Activated T-cell treated with anti-CD3 and anti-CD28 coated beads, Interleukin-2, amount 50 U/mL, for 4 hours (primary cell): ENCODE measurements at places on chromosomes 1 and 21. TPM values are rescaled to one million over a fixed set of nuclear protein-coding genes. Genes with fewer than 3 reads are reported as not detected.

DNA sequence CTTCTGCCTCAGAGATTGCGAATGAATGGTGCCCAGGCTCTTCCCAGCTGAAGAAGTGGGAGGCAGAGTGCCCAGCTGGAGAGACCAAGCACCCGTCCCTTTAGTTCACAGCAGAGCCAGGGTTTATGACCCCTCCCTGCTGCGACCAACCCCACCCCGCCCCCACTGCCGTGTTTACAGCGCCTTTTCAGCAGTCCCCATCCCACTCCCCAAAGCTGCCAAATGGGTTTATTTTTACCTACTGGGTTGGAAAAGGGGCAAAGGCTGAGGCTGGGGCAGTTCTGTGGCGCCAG is 23.6 kb downstream of the DYRK3 start:
- no peak for DNase-seq

Gene GPR37L1
- not detected for total RNA-seq

- DNase-seq = no peak
Measured at GRCh38 chr1:169491845-169492281, 6.1 kb upstream of the SLC19A2 start.

Gene LEMD1
- 0.74 TPM for total RNA-seq

- DNase-seq = no peak
Measured at GRCh38 chr1:93851327-93851712, 27.7 kb downstream of the DNTTIP2 start.

GRCh38 chr21:44944596-44944995 is 4.8 kb downstream of the SLX9 start:
- DNase-seq = no peak
